Left hindlimb (tissue), 1 donor: ENCODE measurements at places on chromosomes 13 and 19.

- DNase-seq = peak; percentile 76
Measured at GRCh38 chr19:8610041-8610935, at the start of gene ADAMTS10. Gene ADAMTS10 (minus strand): TSS chr19:8610715. CDS start chr19:8605710, 5,005 bp downstream.

DNA sequence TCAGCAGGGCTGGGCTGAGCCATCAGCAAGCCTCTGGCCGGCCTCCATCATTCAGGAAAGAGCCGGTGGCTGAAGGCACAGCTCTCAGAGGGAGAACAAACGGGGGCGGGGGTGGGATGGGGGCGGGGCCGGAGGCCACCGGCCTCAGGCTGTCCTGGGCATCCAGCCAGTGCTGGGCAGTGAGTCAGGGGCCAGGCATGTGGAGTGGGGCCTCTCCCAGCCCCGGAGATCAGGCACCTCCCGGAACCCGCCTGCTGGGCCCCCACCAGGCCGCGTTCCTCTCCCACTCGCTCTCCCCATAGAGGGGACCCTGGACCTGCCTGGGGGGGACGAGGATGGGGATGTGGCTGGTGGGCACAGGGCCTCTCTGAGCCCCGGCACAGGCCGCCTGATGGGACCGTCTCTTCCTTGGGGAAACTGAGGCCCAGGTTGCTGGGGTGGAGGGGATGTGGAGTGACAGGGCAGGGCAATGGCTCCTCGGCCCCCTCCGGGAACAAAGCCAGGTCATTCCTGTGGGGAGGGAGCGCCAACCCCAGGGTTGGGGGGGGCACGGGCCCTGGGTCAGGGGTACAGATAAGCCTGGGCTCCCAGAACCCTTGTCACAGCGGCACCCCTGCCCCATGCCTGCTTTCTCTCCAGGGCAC lies 12.9 kb downstream of the SPC24 start:
- peak; percentile 95 for DNase-seq

DNA sequence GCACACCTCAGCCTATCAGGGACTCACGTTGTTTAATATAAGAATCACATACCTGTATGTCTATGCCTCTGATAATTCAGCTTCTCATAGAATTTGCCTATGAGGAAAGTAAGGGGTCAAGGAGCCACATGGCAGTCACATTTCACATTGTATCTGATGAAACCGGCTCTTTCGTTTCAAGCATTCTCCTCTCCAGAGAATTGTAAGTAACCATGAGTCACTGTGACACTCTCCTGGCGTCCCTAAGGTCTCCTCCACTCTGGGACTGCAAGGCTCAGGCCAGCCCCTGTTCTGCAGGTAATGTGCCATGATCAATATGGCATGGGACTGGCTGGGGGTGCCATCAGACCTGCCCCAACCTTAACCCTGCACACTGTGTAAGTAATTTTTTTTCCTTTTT lies 503.3 kb downstream of the COG6 start:
- no peak for DNase-seq

DNA sequence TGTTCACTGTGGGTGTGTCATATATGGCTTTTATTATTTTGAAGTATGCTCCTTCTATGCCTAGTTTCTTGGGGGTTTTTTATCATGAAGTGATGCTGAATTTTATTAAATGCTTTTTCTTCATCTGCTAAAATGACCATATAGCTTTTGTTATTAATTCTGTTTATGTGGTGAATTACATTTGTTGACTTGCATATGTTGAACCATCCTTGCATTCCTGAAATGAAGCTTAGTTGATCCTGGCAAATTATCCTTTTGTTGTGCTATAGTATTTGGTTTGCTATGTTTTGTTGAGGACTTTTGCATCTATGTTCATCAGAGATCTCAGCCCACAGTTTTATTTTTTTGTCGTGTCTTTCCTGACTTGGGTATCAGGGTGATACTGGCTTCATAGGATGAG lies 12.1 kb downstream of the GPC6 start:
- DNase-seq = no peak

DNA sequence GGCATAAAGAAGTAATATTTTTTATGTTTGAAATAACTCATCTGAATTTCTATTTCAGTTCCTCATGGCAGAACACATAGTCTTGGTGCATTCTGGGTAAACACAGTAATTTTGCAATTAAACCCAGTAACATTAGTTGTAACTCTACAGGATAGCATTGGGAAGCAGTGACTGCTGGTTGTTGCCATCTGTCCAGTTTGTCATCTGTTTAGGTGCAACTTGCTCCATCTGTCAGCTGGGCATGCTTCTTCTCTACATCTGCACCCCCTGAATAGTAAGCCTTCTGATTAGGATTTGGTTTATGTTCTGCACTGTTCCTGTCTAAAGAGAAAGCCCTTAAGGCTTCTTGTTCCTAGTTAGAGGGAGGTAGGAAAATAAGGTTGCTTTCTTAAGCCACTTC lies 63.5 kb upstream of the CSNK1A1L start:
- no peak for DNase-seq

- DNase-seq = no peak
Measured at GRCh38 chr13:110266983-110267382, 40.0 kb downstream of the COL4A1 start.

GRCh38 chr19:47374876-47375693 lies 26.0 kb downstream of the DHX34 start:
- DNase-seq = no peak

DNA sequence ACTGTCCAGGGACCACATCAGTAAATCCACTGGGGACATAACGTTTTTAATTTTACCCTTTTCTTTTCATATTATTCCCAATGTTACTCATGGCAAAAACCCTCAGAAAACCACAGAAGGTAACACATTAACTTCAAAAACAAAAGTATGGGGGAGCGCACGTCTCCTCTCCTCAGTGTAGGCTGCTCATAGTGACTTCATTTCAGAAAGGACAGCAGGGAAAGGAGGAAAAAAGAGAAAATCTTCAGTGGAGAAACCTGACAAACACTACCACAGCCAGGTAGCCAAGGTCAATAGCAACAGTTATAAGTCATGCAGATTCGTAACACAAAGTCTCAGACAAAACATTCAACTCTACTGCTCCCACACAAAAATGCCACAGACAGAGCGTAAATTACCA lies 21.4 kb downstream of the DZIP1 start:
- DNase-seq = no peak

DNA sequence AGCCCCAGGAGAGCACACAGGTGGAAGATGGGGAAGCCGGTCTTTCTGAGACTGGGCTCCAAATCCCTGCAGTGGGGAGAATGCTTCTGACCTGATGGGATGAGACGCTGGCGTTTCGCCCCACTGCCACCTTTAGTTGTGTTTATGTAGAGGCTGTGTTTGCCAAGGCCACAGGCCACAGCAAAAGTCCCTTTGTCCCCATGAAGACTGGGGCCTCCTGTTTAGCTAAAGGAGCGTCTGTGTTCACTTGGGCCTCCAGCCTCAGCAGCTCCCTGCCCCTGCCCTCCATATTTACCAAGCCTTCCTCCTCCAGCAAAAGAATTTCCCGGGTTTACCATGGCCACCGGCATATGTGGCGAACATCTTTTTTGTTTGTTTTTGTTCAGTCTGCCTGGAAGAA lies 10.4 kb upstream of the KLK14 start:
- DNase-seq = no peak

DNA sequence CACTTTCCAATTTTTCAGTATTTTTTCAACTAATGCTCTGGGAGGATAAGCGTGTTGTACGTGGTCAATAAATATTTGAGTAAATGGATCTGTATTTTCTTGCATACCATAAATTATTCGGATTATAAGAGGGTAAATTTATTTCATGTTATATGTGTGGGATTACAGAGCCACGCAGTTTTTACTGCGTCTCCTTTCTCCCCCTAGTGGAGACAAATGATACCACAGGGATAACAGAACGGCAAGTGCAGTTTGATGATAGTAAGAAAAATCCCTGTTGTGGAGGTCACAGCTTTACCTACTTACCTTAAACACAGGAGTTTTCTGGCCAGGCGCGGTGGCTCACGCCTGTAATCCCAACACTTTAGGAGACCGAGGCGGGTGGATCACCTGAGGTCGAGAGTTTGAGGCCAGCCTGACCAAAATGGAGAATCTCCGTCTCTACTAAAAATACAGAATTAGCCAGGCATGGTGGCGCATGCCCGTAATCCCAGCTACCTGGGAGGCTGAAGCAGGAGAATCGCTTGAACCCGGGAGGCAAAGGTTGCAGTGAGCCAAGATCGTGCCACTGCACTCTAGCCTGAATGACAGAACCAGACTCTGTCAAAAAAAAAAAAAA lies 16.8 kb downstream of the MBD3L2B start:
- DNase-seq = no peak

- peak; percentile 85 for DNase-seq
Measured at GRCh38 chr19:38718747-38719543, 25.3 kb downstream of the CAPN12 start.

DNA sequence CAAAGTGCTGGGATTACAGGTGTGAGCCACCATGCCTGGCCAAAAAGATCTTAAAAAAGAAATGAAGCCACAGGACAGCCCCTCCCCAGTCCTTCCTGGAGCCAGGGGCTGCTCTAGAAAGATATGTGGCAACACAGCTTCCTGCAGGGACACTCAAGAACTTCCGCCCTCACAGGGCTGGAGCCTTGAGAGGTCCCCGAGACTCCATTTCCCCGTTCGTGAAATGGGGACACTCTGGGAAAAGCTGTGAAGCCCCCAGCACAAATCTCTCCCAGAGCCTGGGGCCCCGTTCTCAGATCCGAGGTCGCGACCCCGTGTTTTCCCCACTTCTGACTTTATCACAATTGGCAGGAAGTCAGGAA lies 2.5 kb upstream of the GPX4 start:
- DNase-seq = no peak

DNA sequence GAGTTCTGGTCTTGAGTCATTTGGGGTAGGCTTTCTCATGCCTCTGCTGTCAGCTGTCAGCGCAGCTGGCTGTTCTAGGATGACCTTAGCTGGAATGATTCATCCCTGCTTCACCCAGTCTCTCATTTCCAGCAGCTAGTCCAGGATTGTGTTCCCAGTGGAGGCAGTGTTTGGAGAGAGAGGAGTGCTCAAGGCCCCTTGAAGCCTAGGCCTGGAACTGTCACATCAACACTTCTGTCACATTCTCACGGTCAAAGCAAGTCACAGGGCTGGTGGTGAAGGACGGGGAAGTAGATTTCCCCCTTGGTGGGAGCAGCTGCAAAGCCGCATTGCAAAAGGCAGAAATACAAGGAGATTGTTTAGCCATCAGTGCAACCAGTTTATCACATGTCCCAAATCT lies 15.2 kb downstream of the TPT1 start:
- peak; percentile 56 for DNase-seq

DNA sequence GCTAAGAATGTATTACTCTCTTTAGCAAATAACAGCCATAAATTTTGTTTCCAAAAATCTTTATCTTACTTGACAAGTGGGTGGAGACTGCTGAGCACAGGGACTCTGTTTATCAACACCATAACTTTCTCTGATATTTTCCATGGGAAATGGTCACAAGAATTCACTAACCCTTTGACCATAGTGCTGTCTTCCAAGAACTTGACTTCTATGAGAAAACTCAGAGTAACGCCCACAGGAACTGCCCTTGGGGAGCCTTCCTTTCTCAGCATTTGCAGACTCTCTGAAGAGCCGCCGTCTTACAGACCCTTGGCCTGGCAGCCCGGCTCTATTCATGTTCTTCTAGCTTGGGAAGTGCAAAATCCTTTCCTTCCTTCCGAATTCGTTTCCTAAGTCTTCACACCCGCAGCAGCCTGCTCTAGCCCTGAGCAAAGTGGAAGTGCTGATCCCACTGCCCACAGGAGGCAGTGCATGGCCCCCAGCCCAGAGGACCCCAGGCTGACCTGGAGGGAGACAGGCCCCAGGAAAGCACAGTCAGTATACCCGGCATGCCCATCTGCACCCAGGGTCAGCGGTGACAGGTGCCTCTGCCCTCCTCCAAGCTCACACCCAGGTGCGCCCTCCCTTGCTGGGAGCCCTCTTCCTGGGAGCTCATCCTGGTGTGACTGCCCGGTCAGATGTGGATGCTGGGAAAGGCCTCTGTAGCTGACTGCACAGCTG lies 10.2 kb downstream of the GAS6 start:
- peak; percentile 34 for DNase-seq

- no peak for DNase-seq
Measured at GRCh38 chr13:18996627-18997051, 185.0 kb downstream of the TUBA3C start.

- DNase-seq = no peak
Measured at GRCh38 chr19:4396949-4397783, 3.2 kb downstream of the SH3GL1 start.

DNA sequence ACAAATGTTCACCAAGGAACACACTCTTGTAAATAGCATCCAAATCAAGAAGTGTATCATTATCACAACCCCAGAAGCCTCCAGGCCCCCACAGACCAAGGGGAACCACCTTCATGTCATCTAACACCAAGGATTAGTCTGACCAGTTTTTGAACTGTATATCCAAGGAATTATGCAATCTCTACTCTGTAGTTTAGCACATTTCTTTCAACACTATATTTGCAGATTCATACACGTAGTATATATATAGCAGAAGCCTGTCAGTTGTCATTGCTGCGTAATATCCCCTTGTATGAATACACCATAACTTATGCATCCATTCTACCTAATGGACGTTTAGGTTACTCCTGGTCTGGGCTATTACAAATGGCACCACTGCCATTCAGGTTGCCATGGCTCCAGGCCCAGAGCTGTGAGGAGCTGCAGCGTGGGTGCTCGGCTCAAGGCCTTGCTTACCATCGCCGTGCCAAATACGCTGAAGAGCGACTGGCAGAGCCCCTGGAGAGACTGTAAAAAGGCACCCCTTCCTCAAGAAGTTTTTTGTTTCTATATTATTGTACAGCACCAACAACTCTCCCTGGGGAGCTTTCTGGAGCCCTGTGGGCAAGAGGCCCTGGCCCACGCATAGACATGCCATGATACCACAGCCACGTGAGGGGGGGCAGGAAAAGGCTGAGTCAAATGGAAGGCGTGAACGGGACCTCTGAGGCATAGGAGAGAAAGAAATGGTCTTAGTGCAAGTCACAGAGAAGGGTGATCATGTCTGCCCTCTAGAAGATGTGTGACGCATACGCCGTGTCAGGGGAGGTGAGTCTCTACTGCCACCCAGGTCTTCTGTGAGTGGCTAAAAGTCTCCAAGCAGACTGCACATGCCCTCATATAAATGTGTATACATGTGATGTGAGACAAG lies 10.8 kb downstream of the LATS2 start:
- no peak for DNase-seq

DNA sequence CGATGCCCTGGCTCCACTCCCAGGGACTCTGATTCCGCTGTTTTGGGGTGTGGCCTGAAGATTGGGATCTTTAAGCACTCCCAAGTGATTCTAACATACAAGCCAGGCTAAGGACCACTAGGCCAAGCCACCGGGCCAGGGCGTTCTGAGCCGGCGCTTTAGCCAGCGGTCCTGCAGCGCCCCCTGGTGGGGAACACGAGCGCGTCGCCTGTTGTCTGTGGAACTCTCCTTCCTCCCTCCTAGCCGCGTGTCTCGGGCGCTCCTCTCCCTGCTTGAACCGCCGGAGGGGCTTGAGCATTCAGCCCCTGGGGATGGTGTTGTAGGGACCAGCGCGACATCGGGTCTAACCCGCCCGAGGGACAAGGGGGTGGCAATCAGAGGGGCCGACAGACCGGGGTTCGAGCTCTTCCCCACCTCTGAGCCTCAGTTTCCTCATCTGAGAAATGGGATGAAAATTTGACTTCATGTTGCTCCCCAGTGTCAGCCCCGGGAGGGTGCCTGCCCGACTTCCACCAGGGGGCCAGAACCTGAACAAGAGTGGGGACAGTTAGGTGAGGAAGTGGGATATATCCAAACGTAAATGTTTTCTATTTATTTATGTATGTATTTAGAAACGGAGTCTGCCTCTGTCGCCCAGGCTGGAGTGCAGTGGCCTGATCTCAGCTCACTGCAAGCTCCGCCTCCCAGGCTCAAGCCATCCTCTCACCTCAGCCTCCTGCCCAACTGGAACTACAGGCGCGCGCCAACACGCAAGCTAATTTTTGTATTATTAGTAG lies 18.0 kb upstream of the PNMA8B start:
- DNase-seq = peak; percentile 82

- no peak for DNase-seq
Measured at GRCh38 chr13:94218537-94218936, 260.9 kb downstream of the DCT start.
